ENCODE measurements at places on chromosomes 3 and 15. TPM values are rescaled to one million over a fixed set of nuclear protein-coding genes. Genes with fewer than 3 reads are reported as not detected.

Gene CCRL2
- total RNA-seq = 0.28 TPM

DNA sequence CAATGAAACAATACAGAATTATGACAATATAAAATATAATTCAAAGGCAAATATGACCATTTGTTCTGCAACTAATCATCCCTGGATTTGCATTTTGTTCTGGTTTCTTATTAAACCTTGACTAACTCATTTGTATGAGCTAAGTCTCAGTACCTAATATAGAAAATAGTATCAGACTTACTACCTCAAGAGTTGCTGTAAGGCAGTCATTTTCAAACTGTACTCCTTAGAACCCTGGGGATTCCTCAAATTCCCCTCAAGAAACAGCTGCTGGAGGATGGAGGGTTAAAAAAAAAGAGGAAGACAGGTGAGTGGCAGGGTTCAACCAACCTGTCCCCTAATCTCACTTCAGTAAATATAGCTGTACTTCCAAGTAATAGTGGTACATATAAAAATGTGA, 11.1 kb downstream of the ZBTB11 start:
- no peak for DNase-seq
- no peaks in the 10 kb centered on the region for H3K27me3 ChIP-seq
- peaks cover 16% of the 10 kb centered on the region for H3K36me3 ChIP-seq
- no peak overlapping the region for H3K27ac ChIP-seq

DNA sequence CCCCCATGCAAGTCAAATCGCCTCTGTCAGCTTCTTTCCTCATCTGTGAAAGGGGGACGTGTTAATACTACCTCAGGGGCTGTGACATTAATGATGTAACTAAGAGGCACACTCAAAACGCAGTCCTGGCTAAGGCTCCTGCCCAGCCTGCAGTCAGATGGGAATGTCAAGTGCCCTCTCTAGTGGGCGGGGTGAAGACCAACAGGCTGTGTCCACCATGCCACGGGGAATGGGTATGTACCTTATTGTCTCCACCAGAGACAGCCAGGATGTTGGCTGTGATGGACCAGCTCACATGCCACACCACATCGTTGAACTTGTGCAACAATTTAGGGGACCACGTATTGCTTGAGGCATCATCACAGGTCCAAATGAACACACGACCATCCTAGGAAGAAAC, 11.0 kb upstream of the GHRL start:
- H3K27me3 ChIP-seq = no peaks in the 10 kb centered on the region
- no peaks in the 10 kb centered on the region for H3K4me1 ChIP-seq
- no peak for DNase-seq
- H3K27ac ChIP-seq = no peak overlapping the region
- no peak overlapping the region for H3K4me3 ChIP-seq

GRCh38 chr3:172303181-172303580, 145.1 kb downstream of the GHSR start:
- DNase-seq = no peak
- no peak overlapping the region for H3K27ac ChIP-seq
- H3K27me3 ChIP-seq = no peaks in the 10 kb centered on the region
- H3K4me1 ChIP-seq = peaks cover 22% of the 10 kb centered on the region

- no peaks in the 10 kb centered on the region for H3K36me3 ChIP-seq
- H3K27me3 ChIP-seq = peaks cover 46% of the 10 kb centered on the region
- H3K4me1 ChIP-seq = no peaks in the 10 kb centered on the region
- no peak overlapping the region for H3K27ac ChIP-seq
- no peak overlapping the region for H3K4me3 ChIP-seq
Measured at GRCh38 chr3:193813501-193813830, 220.5 kb downstream of the OPA1 start.
